Stimulated activated CD8-positive, alpha-beta memory T cell treated with anti-CD3 and anti-CD28 coated beads, Interleukin-4, amount 100 ng/mL, for 4 hours (primary cell): ENCODE measurements at places on chromosomes 4 and X.

DNA sequence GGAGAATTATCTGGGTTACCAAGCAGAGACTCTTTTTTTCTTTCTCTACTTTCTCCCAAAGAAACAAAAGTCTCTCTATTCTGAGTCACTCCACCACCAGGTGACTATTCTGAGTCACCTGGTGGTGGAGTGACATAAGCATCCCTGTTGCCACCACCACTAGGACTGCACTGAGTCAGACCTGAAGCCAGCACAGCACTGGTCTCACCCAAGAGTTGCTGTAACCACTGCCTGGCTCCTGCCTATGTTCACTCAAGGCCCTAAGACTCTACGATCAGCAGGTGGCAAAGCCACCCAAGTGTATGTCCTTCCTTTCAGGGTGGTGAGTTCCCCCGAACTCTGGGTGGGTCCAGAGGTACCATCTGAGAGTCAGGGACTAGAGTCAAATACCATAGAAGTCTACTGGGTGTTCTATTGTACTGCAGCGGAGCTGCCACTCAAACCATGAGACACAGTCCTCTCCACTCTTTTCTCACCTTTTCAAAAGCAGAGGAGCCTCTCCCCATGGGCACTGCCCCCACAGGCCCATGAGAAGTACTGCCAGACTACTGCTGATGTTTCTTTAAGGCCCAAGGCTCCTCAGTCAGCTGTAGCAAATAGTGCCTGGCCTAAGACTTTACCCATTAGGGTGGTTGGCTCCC, 209.6 kb upstream of the IRS4 start:
- no peak for DNase-seq

- no peak for DNase-seq
Measured at GRCh38 chrX:153863251-153863991, 22.6 kb downstream of the L1CAM start.

GRCh38 chrX:139172731-139173130, 357.8 kb upstream of the F9 start:
- DNase-seq: no peak

GRCh38 chr4:174071595-174071994, 211.9 kb downstream of the FBXO8 start:
- no peak for DNase-seq

DNA sequence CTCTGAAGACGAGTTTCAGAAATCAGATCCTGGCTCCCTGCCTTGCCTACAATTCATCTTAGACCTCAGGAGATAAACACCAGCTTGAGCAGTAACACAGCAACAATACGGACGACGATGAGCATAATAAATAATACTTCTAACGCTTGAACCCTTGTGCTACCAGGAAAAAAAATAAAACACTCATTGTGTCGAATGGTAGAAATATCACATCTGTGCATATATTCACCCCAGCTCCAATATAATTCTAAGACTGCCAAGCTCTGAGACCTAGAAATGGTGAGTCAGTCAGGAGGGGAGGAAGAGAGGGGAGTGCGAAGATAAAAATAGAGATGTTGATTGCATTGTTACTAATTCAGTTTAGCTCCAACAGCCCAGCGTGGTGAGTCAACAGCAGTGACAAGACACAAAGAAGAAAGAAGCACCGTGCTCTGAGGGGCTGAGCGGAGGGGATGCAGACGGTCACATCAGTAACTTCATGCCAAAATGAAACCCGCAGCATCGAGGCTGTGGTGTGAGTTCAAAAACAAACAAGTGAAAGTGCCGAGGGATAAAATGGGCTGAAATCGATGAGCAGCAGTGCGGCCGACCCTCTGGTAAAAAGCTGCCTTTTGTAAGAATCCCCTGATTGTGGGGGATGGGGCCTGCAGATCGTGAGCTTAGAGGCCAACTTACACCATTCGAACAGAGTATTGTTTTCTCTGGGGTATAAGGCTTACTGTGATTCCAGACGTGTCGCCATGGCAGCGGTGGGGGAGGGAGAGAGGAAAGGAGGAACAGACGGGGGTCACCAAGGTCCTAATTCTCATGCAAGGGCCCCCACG, 150.4 kb downstream of the MGST2 start:
- peak; percentile 1 for DNase-seq

DNA sequence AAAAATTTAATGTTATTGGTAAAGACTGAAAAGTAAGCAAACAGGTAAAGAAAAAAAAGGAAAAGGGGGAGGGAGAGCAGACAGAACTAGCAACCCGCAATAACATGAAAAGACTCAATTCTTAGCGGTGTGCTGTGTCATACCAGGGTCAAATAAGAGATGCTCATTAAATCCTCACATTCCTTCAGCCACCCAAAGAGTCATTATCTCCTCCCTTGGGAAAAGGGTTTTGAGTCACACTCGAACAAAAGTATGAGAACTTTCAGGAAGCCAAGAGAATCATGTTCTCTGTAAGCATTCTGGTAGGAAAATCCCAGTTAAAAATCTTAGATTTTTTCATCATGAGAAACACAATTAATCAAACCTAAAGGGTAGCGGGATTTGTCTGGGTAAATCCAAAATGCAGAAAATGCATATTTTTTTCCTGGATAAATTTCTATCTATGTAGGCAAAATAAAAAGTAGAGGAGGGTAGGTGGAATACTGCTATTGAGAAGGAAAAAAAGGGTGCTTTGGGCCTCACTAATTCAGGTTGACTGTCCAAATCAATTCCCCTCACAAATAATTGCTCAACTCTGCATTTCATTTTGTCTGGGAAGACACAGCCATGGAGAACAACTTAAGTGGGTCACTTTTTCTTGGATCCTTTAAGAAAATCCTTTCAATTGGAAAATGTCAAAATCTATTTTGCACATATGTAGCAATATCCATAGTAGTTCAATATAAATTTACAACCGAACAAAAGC, 23.2 kb downstream of the TNIP3 start:
- no peak for DNase-seq

DNA sequence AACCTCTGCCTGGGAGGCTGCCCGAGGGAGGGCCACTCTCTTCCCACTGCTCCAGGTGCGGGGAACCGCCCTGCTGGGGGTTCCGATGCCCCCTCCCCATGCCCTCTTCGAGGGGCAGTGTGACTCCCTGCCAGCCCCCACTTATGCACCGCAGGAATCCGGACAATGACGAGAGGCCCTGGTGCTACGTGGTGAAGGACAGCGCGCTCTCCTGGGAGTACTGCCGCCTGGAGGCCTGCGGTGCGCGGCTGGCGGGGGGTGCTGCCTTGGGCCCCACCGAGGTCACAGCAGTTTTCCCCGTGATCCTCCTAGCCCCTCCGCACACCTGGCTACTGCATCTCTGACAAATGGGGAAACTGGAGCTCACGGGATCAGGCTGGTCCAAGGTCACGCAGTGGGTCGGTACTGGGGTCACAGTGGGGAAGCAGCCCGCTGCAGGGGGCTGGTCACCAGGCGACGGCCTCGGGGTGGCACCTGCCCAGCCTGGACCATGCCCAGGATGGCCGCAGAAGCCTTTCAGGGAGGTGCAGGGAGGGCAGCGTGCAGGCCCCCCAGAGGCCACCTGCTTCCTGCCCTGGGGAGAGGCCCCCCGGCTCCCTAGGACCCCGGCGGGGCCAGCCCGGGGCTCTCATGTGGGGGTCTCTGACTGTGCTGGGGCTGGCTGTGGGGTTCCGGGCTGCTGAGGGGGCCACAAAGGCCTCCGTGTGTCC, 3.5 kb downstream of the HGFAC start:
- no peak for DNase-seq

GRCh38 chrX:72276478-72276953, 532 bp downstream of the RPS4X start:
- no peak for DNase-seq

- DNase-seq: no peak
Measured at GRCh38 chr4:85496933-85497332, 22.0 kb downstream of the ARHGAP24 start.

DNA sequence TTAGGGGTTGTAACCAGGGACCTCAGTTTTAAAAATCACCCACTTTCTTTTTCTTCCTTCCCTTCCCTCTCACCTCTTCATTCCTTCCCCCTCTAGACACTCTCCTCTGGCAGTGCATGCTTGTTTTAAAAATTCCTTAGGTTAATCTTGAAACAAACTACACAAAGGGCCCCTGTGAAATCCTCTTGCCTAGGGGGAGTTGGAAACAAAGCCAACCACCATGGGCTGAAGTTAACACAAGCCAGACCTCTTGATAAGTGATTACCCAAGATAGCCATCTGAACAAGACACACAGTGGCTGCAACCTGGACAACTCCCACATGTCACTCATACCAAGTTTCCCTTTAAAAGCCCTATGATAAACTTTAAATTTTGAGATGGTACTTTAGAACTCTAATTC, 68.9 kb downstream of the TENT5D start:
- no peak for DNase-seq

- DNase-seq: peak; percentile 58
Measured at GRCh38 chrX:153953342-153953830, 8.9 kb upstream of the RENBP start.

GRCh38 chr4:10734697-10735096, 50.1 kb upstream of the CLNK start:
- DNase-seq: no peak

DNA sequence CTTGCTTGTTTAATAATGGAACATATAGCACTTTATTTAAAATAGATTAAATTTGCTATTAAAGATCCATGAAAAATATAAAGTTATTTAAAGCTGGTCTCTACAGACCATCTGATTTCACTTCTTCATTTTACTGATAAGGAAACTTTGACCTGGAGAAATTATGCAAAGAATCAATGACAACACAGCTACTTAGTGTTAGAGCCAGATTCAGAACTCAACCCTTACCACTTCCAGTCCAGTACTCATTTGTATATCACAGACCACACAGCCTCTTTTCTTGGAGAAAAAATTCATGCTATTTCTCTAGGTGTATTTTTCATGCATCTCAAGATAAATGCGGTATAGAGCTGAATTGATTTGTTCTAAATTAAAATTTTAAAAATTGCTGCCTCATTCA, 34.0 kb downstream of the WDFY3 start:
- DNase-seq: no peak

DNA sequence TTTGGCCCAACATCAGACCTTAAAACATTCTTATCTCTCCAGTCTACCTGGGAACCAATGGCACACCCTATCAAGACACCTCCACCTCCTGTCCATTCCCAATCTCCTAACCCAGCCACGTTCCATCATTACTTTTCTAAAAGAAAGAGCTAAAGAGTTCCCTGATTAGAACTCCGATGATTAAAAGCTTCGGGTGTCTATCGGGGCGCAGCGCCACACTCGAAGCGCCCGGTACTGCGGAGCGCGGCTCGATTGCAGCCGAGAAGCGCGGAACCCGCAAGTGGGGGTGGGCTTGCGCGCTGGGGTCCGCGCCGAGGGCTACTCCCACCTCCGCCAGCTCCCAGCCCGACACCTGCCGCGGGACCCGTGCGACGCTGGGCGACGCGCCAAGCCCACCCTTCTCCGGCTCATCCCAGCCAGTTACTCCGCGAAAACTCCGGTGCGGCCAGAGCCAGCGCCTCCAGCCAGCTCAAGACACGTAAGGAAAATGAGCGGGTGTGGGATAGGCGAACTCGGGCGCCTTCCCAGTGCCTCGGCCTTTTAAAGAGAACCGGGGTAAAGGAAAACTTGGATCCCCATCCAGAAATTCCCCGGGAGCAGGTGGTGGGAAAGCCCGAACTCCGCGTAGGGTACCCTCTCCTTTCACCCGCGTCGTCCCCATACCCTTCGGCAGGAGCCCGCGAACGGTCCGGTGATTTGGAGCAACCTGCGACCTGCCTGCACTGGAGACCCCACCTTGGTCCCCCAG, 593 bp downstream of the NPY1R start:
- no peak for DNase-seq

- no peak for DNase-seq
Measured at GRCh38 chrX:78945186-78945912, at the start of gene P2RY10. P2RY10 (plus strand) TSS chrX:78945391; CDS start chrX:78960521, 15,130 bp downstream.

GRCh38 chr4:159497936-159498335, 395.1 kb downstream of the RAPGEF2 start:
- no peak for DNase-seq

DNA sequence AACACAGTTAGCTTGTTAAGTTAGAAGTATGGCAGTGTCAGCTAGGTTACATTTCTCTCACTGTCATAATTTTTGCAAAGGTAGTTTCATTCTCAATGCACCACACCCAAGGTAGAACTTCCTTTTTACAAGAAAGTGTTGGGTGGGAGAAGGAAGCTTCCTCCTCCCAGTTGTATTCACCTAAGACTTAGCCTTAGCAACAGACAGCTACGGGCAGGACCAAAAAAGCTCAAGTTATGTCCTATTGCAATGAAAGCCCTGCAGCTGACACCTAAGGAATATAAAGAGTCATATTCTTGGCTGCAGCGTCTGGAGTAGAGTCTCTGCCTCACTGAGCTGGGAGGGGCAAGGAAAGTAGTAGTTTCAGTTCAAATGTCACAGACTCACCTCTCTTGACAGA, 25.1 kb upstream of the PRDM8 start:
- DNase-seq: no peak

- no peak for DNase-seq
Measured at GRCh38 chr4:54320826-54321685, 92.0 kb downstream of the PDGFRA start.

DNA sequence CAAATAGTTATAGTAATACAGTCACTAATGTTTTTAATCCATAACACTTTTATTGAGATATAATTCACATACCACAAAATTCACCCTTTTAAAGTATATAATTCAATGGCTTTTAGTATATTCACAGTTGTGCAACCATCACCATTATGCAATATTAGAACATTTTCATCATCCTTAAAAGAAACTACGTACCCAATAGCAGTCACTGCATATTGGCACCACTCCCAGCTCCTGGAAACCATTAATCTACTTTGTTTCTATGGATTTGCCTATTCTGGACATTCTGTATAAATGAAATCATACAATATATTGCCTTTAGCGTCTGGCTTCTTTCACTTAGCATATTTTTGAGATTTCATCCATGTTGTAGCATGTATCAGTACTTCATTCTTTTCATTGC, 99.3 kb downstream of the AMMECR1 start:
- no peak for DNase-seq

DNA sequence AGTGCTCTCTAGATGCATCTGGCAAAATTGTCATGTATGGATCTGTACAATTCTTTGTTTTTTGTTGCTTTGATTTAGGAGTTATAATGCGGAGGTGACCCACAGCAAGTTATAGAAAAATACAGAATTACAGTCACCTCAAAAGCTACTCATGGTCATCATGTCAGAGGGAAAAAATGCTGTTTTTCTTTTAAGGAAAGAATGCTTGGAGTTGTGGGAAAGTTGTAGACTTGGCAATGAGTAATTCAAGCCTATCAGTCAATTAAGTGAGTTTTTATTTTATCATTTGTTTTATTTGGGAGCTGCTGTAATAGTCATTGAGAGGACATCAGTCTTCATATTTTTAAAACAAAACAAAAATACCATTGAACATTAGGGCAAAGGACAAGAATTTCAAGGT, 16.4 kb downstream of the FHL1 start:
- DNase-seq: no peak

GRCh38 chr4:68271851-68272357, 26.4 kb upstream of the TMPRSS11B start:
- DNase-seq: no peak
